Stimulated activated CD4-positive, alpha-beta T cell treated with anti-CD3 and anti-CD28 coated beads, Interleukin-1b, Interleukin-23, amount 100 ng/mL, for 1 hour (primary cell): ENCODE measurements at places on chromosomes 11 and 22.

DNA sequence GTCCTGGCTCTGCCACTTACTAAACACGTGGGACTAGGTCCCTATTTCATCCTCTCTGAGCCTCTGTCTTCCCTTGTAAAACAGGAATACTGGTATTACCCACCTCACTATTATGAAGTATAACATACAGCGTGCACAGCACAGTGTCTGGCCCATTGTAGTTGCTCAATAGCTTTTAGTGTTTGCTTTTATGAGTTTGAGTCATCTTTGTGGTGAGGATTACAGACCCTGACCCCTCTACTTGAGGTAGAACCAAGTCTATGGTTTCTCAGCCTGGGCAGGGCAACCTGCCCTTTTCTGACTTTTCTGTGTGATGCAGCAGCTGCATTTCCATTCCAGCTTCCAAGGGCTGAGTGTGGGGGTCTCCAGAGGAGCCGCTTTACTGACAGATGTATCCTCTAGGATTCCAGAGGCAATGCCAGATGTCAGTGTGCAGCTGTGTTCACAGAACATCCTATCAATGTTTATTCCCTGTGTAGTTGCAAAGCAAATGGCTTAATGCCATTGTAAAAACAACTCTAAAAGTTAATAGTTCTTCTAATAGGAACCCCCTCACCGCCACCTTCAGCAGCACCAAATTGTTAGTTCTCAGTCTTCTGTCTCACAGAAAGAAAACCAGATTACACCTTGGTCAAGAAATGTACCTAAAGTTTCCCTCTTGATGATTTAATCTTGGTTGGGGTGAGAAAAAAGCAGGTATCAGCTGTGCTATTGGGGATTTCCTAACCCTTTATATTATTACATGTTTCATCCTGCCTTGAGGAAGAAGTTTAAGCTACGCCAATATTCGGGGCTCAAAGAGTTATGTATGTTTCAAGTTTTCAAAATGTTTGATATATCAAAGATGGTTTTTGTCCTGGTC lies 16.8 kb downstream of the PRR5L start:
- DNase-seq, result no peak

GRCh38 chr11:12392672-12393071 lies 15.3 kb downstream of the PARVA start:
- no peak for DNase-seq

GRCh38 chr11:46755962-46756361 lies 36.9 kb downstream of the F2 start:
- no peak for DNase-seq

DNA sequence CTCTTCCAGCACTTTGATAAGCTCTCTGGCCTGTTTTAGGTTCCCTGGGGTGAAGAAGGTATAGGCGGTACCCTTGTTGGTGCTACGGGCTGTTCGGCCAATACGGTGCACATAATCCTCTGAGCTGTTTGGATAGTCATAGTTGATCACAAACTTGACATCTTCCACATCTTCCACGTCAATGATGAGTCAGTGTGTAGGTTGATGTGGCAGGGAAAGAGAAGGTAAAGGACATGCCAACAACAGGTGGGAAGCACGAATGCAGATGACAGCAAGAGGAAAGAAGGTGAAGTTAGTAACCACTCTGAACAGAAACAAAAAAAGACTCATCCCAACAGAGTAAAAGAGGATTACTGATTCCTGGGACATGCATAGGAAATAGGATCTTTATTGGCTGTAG lies 18.2 kb downstream of the DDX17 start:
- DNase-seq, result no peak

GRCh38 chr11:117912497-117912896 lies 16.7 kb downstream of the TMPRSS13 start:
- DNase-seq, result no peak

- DNase-seq, result no peak
Measured at GRCh38 chr22:23103199-23103954, 33.1 kb downstream of the GNAZ start.

DNA sequence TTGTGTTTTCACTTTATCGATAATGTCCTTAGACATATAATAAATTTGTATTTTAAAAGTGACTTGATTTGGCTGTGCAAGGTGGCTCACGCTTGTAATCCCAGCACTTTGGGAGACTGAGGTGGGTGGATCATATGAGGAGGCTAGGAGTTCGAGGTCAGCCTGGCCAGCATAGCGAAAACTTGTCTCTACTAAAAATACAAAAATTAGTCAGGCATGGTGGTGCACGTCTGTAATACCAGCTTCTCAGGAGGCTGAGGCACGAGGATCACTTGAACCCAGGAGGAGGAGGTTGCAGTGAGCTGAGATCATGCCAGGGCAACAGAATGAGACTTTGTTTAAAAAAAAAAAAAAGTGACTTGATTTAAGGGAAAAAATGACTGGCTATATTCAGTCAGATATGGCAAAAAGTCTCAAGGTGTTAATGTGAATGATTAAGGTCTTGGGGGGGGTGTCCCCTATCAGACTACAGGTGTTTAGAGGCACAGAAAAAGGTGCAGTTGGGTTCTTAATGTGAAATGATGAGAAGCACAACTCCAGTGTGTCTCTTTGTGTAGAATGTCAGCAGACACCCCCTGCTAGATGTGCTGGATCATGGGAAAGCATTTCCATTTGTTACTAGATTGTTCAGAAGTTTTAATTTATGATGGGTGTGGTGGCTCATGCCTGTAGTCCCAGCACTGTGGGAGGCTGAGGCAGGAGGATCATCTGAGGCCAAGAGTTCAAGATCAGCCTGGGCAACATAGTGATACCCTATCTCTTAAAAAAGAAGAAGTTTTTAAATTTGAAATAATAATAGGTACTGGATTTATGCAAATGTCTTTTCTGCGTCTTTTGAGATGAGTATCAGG lies 17.0 kb downstream of the NEAT1 start:
- no peak for DNase-seq

DNA sequence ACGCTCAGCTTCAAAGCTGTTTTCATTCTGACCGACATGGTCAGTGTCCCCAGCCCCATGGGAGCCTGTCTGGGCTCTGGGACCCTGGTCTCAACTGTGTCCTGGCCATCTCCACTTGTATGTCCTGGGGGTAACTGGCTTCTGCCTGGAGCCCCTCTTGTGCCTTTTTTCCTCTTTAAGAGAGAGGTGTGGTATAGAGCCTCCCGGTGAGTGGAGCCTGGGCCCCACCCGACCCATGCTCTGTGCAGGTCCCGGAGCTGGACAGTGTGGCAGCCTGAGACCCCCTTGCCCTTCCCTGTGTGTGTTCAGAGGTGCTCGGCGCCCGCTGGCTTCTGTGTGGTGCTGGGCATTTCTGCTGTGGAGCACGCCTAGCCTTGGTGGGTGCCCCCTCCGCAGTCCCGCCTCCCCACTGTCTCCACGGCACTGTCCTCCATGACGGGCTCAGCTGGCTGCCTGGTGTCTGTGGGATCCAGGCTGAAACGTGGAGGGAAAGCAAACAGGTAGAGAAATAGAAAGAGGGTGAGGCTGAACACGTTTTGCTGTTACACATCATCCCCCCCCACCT lies 74.9 kb downstream of the PARVB start:
- DNase-seq, result no peak

GRCh38 chr22:43812890-43813289 lies 785 bp upstream of the EFCAB6 start:
- DNase-seq, result no peak

DNA sequence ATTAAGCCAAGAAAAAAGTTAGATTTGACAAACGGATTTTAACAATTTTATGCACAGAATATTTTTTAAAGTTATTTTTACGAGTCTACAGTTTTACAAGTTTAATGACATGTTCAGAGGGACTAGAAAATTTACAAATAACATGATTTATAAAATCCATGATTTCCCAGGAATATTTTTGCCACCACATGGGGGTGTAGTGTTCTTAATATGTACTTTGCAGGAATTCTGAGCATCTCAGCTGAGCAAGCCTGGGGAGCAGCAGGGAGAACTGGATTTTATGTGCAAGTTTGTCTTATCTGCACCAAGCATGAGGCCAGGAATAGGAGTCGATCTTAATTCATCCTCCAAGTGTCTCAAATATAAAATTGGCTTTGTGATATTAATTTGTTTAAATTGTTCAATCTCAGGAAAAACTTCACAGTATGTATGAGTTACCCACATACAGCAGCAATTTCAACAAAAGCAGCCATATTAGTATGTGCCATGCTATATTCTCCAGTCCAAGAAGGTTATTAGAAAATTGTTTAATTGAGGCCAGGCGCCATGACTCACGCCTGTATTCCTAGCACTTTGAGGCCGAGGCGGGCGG lies 826.3 kb downstream of the DLG2 start:
- DNase-seq, result no peak

GRCh38 chr22:23850136-23850611 lies 7.5 kb upstream of the SLC2A11 start:
- no peak for DNase-seq

DNA sequence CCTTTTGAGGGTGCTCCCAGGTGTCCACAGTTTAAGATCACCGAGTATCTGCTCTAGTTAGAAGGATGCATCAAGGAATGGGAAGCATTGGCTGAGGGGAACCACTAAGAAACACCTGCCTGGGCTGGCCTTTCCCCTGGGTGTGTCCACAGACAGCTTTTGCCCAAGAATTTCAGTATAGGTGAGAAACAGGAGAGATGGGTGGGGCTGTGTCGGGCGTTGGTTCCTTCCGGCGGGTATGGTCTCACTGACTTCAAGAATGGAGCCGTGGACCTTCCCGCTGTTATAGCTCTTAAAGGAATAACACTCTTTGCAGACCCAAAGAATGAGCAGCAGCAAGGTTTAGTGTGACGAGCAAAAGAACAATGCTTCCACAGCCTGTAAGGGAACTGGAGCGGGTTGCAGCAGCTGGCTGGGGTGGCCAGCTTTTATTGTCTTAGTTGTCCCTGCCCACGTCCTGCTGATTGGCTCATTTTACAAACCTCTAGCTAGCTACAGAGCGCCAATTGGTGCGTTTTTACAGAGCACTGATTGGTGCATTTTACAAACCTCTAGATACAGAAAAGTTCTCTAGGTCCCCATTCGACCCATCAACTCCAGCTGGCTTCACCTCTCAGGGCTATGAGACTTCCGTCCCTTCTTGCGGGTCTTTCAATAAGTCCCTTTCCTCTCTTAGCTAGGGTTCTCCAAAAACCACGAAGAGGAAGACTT lies 2.4 kb downstream of the FADS1 start:
- DNase-seq, result no peak

DNA sequence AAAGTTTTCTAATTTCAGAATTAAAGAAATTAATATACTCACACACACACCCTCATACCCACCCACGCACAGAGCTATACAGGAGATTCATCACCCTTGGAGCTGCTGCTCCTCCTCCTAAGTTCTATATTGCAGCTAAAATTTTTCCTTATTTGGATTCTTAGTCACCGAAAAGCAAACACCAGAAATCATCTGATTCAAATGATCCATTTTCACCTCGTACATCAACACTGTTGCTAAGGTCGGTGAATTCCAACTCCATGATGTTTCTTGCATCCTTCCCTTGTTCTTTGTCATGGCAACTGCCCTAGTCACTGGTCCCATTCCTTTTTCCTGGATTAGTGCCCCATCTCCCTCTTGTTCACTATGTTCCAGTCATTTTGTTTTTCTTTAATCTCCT lies 286.2 kb downstream of the GRM5 start:
- no peak for DNase-seq

- DNase-seq, result no peak
Measured at GRCh38 chr22:23376256-23376655, 195.9 kb downstream of the BCR start.

- no peak for DNase-seq
Measured at GRCh38 chr11:16114431-16114830, 241.9 kb downstream of the SOX6 start.

- DNase-seq, result no peak
Measured at GRCh38 chr11:102118937-102119336, 8.7 kb downstream of the YAP1 start.

DNA sequence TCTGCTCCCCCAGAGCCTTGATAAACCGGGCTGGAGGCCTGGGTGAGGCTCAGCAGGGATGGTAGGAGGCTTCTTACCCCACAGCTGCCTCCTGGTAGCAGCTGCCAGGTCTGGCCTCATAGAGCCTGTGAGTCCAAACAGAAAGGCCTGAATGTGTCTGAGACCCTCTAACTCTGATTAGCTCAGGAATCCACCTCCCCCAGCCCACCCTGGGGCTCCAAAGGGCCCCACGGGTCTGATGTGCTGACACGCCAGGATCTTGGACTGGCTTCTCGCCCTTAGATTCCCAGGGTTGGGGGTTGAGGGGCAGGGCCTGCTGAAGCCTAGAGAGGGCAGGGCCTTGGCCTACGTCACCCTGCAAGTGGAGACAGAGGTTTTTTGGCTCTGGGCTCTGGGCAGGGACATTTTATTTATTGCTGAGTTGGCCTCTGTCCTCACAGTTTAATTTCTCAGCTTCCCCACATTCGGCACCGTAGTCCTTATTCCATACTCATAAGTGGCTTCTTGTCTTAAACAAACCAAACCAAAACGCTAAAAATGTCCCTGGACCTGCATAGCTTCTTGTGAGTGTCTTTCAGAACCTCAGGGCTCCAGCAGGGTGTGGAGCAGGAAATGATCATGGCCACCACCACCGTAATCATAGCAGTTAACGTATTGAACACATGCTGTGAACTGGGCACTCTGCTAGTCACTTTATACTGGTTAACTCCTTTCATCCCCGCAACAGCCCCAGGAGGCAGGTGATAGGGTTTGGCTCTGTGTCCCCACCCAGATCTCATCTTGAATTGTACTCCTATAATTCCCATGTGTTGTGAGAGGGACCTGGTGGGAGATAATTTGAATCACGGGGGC lies 25.1 kb downstream of the KIAA1671 start:
- DNase-seq, result no peak

DNA sequence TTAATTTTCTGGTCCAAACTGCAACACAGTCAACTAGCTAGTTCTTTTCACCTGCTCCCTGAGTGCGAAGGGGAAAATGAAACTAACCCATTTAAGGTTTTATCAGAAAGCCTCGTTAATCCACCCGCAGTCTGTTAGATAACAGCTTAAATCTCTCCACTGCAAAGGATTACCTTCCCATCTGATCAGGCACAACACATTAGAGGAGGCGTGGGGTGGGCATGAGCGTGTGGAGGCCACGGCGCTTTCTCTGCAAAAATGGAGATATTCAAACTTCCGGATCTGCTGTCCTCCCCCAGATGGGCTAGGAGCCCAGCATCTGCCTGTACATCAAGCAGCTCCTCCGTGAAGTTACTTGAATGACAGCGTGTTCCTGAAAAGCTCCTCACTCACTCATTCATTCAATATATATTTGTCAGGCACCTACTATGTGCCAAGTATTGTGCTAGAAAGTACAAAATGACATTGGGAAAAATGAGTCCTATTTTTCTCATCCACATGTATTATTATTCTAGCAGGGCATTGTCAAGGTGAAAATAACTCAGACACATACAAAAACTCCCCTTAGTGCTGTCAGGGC lies 13.5 kb upstream of the ANKK1 start:
- DNase-seq, result no peak

GRCh38 chr11:84757711-84758110 lies 869.4 kb downstream of the DLG2 start:
- no peak for DNase-seq
